ENCODE measurements at places on chromosomes 13 and 19. TPM values are rescaled to one million over a fixed set of nuclear protein-coding genes. Genes with fewer than 3 reads are reported as not detected.

The PGLYRP2 gene
- total RNA-seq = under 0.01 TPM

The RINL gene
- total RNA-seq = 16.2 TPM

The CKM gene
- total RNA-seq = 0.27 TPM

The DNAJC15 gene
- total RNA-seq = 8.9 TPM

The IFNL2 gene
- total RNA-seq = not detected

The KLK7 gene
- not detected for total RNA-seq

The CFAP97D2 gene
- total RNA-seq = not detected

The CD79A gene
- total RNA-seq = 17.2 TPM

The MADCAM1 gene
- total RNA-seq = 0.27 TPM

The NKG7 gene
- 24.0 TPM for total RNA-seq

The COL4A1 gene
- under 0.01 TPM for total RNA-seq

The FARP1 gene
- total RNA-seq = 0.27 TPM

The ZNF560 gene
- not detected for total RNA-seq

The ERICH4 gene
- under 0.01 TPM for total RNA-seq

The PHF11 gene
- 12.4 TPM for total RNA-seq

GRCh38 chr19:1105008-1105872 lies 1.4 kb downstream of the GPX4 start:
- DNase-seq = no peak

DNA sequence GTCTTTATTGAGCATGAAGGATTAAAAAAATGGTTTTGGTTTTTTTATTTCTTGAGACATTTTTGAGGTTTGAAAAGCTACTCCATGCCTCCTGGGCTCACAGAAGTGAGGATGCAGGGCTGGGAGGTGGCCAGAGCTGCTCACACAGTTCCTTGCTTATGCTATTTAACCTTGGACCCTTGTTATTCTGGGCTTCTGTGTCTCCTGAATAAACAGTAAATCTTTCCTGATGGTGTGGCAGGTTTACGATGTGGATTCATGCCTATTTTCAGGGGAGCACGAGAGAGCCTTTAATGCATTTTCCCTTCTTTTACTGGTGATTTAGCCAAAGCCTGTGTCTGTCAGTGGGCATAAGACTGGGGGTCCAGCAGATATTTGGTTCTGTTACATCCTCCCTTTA lies 34.3 kb upstream of the PCDH8 start:
- DNase-seq = no peak

- no peak for DNase-seq
These were observed 1013.1 kb upstream of the ATXN8OS start for GRCh38 chr13:69094485-69094884.

GRCh38 chr19:38616265-38616664 lies 1.5 kb downstream of the MAP4K1 start:
- no peak for DNase-seq

- no peak for DNase-seq
These were observed 53.6 kb downstream of the GADD45B start for GRCh38 chr19:2529473-2529918.

GRCh38 chr13:107043021-107043956 lies 475.4 kb upstream of the ARGLU1 start:
- DNase-seq = no peak

DNA sequence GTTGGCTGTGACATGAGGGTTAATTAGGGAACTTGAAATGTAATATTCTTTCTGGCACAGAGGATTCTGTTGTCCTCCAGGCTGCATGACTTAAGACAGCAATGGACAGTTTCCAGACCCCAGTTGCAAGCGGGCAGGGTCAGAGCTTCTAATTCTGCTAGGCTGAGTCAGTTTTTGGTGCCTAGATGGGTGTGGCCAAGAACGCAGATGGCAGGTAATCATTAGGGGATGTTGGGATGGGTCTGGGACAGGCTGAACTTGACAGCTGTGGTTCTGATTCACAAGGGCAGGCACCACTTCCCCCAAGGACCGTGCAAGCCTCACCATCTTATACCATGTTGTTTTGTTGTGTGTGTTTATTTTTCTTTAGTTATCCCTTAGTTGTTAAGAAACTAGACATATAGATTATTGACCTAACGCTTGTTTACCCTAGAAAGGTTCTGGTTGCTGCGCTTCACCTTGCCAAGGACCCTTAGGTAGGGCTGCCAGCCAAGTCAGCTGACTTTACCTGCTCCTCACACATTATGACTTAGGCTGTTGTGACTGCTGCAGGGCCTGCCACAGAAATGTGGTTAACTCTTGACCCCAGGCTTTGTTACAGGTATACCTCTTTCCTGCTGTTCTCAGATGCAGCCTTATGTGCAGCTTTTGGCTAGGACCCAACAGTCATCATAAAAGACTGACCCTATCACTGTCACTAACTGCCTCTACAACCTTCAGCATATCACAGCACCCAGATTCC lies 117.7 kb upstream of the KLF12 start:
- DNase-seq = no peak

DNA sequence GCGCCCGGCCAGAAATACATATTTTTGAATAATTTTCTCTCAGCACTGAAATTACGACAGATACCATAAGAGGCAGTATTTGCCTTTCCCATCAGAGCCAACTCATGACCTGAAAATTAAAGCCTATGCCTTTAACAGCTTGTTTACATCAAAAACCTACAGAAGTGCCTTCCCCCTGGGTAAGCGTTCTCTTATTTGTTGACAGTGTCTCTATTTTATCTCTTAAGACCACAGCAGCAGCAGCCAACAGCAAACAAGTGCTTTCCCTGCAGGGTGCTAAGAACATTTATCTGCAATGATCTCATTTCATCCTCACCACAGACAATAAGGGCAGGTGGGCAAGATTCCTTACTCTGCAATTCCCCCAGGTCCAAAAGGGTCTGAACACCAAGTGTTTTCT lies 6.0 kb downstream of the AKAP8L start:
- DNase-seq = no peak

- DNase-seq = no peak
These were observed 27.8 kb downstream of the CARM1 start for GRCh38 chr19:10899151-10899653.

GRCh38 chr13:88136098-88136790 lies 465.1 kb downstream of the SLITRK5 start:
- no peak for DNase-seq

- DNase-seq = no peak
These were observed 5.3 kb upstream of the GPR4 start for GRCh38 chr19:45607071-45608029.

- DNase-seq = peak; percentile 56
These were observed 294.8 kb downstream of the TSHZ3 start for GRCh38 chr19:31054430-31054829.

- no peak for DNase-seq
These were observed 91.5 kb upstream of the ZNF507 start for GRCh38 chr19:32253683-32254508.

- peak; percentile 37 for DNase-seq
These were observed 73.4 kb downstream of the RYR1 start for GRCh38 chr19:38506723-38507550.

DNA sequence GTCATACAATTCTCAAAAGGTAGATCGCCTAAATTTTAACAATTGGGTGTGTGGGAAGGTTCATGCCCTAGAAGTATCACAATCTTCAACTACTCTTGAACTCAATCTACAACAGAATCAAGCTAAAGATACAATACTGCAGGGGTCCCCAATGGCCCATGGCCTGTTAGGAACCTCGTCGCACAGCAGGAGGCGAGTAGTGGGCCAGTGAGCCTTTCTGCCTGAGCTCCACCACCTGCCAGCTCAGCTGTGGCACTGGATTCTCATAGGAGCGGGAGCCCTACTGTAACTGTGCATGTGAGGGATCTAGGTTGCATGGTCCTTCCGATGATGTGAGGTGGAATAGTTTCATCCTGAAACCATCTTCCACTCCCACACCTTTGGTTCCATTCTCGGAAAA lies 230.6 kb downstream of the KLF12 start:
- no peak for DNase-seq

GRCh38 chr13:75721307-75721706 lies 85.2 kb downstream of the LMO7 start:
- DNase-seq = no peak

GRCh38 chr19:52200044-52200443 lies 10.2 kb downstream of the PPP2R1A start:
- DNase-seq = no peak

DNA sequence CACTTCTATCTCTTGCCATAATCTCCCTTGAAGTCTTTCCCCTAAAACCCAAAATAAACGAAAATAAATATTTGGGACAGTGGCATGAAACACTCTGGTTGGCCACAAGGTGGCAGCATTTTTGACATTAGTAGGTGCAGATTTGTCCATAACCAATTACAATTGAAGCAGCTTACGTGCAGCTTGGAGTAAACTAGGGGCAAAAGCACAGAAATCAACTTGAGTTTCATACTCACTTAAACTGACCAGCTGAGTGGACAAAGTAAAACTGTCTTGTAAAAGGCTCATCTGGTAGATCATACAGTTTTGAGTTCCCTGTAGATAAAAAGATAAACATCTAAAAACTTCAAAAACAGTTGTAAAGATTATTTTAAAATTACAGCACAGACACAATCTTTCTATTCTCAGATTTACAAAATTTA lies 18.8 kb downstream of the PDCD5 start:
- DNase-seq = peak; percentile 70

GRCh38 chr13:51906581-51906980 lies 44.8 kb downstream of the CCDC70 start:
- DNase-seq = no peak

DNA sequence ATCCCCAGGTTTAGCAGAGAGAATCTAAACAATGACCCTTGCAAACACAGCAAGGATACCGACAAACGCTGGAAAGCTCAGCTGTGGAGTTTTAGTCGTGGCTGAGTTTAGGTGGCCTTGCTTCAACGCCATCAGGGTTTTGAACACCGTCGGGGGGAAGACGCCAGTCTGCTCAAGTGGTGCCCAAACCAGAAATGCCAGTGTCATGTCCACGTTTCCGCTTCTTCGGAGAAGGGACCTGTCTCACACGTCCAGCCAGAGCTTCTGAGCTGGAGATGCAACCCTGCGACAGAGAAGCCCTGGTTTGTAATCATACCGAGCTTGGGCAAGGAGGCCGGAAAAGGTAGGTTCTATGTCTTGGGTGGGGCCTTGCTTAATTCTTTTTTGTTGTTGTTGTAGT lies 42.6 kb upstream of the ATP11A start:
- no peak for DNase-seq

DNA sequence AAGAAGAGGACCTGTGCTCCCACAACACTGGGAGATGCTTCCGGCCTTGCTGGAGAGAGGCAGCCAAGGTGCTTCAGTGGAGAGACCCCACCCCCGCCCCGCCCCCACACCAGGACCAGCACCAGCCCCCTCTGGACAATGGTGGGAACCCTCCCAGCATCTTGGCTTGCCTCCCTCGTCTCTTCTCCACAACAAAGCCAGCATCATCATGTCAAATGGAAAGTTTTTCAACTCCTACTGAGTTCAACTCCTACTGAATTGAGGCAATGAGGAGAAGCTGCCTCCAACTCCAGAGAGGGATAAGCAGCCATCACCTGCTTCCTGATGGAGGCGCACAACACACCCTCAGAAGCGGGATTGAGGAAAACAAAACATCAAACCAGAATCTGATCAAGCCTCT lies 12.8 kb downstream of the DEDD2 start:
- no peak for DNase-seq

- DNase-seq = no peak
These were observed 35.5 kb downstream of the GAS6 start for GRCh38 chr13:113828282-113828825.

DNA sequence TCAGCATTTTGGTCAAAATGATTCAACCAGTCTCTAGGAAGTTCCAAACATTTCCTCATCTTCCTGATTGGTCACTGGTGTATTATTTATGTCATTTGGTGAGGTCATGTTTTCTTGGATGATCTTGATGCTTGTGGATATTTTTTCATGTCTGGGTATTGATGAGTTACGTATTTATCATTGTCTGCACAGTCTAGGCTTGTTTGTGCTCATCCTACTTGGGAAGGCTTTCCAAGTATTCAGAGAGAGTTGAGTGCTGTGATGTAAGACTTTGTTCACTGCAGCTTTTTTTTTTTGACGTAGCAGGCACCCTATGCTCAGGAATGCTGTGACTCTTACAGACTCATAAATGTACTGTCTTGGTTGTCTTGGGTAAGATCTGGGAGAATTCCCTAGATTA lies 509.5 kb downstream of the SLITRK1 start:
- no peak for DNase-seq

DNA sequence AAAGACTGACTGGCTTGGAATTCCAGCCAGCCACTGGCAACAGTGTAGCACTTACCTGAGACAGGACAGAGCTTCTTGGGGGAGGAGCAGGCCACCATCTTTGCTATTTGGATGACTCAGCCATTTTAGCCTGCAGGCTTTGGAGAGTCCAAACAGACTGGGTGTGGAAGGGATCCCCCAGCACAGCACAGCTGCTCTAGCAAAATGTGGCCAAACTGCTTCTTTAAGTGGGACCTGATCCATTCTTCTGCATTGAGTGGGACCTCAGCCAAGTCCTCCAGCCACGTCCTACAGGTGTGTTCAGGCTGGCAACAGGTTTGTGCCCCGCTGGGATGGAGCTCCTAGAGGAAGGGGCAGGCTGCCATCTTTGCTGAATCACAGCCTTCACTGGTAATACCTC lies 80.0 kb downstream of the NDFIP2 start:
- DNase-seq = no peak

DNA sequence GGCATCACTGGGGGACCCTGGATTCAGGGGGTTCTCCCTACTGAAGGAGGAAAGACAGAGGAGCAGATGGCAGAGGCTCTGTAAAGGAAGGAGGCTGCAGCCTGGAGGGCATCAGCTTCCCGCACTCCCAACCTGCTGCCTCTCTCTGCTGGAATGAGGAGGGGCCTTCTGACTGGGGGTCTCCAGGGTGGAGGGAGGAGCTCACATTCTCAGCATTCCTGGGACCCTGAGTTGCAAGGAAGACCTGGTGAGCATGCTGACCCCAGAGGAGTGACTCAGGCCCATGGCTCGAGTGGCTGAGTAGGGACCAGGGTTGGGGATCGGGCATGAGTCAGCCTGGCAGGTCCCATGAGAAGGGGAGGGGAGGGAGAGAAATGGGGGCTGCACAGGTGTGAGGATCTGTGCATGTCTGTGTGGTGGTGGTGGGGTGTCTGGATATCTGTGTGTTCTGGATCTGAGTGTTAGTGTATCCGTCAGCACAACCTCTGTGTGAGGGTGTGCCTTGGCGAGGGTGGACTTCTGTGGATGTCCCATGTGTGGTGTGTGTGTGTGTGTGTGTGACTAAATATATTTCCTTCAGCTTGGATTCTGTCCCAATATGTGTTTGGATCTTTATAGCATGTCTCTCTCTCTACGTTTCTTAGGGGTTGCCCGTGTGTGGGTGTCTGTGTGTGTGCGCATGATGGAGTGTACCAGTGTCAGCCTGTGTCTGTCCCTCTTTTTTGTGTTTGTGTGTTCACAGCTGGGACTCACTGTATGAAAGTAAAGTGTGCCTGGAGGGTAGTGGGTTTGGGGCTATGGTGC lies 4.6 kb downstream of the AXL start:
- no peak for DNase-seq

Measured in hematopoietic multipotent progenitor cell (in vitro differentiated cells).